ENCODE measurements at places on chromosomes 7 and 10. TPM values are rescaled to one million over a fixed set of nuclear protein-coding genes. Genes with fewer than 3 reads are reported as not detected.

GRCh38 chr7:3949242-3949640, 648.2 kb downstream of the SDK1 start:
- no peak for DNase-seq

GRCh38 chr7:151330661-151331060, 11.0 kb upstream of the NUB1 start:
- DNase-seq: no peak

- DNase-seq: no peak
Observed at GRCh38 chr7:87564296-87564963, 36.3 kb downstream of the ABCB1 start.

- no peak for DNase-seq
Observed at GRCh38 chr7:133796782-133797745, 330.1 kb upstream of the LRGUK start.

DNA sequence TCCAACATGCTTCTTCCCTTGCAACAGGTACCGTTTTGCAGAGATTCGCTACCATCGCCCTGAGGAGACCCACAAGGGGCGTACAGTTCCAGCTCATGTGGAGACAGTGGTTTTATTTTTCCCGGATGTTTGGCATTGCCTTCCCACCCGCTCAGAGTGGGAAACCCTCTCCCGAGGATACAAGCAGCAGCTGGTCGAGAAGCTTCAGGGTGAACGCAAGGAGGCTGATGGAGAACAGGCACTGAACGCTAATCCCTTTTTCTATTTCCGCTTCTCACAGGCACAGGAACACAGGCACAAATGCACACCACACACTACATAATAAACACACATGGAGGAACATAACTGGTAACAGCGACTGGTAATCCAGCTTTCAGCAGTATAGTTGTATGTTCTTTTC, 35.2 kb downstream of the CCAR1 start:
- no peak for DNase-seq

DNA sequence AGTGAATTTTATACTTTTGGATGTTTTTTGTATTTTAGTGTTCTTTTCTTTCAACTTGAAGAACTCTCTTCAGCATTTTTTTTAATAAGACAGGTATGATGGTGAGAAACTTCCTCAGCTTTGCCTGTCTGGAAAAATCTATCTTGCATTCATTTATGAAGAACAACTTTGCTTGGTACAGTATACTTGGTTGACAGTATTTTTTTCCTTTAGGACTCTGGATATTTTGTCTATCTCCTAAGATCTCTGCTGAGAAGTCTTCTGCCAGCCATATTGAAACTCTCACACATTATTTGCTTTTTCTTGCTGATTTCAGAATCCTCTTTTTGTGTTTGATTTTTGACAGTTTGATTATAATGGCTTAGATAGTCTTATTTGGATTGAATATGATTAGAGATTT, 405.0 kb upstream of the GHITM start:
- no peak for DNase-seq

DNA sequence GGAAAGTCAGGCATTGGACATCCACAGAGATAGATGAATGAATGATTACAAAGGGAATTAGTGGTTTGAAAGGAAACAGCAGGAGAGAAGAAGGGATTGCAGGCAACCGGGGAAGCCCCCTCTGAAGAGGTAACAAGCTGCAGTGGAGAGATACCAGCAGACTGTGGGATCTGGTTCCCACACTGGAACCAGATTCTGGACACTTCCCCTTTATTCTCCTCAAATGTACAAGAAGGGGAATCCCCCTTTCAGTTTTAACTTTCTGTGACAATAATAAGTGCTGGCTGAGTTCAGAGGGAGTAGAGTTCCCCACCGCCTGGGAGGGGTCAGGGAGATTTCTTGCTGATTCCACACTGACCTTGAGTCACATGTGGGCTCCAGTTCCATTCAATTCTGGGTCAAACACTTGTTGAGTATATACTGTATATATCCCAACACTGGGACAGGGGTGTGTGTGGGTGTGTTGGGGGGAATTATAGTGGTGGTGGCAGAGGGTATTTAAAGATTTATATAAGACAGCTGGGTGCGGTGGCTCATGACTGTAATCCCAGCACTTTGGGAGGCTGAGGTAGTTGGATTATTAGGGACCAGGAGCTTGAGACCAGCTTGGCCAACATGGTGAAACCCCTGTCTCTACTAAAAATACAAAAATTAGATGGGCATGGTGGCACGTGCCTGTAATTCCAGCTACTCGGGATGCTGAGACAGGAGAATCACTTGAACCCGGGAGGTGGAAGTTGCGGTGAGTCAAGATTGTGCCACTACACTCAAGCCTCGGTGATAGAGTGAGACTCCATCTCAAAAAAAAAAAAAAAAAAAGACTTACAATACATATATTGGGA, 16.5 kb upstream of the DDIT4 start:
- no peak for DNase-seq

DNA sequence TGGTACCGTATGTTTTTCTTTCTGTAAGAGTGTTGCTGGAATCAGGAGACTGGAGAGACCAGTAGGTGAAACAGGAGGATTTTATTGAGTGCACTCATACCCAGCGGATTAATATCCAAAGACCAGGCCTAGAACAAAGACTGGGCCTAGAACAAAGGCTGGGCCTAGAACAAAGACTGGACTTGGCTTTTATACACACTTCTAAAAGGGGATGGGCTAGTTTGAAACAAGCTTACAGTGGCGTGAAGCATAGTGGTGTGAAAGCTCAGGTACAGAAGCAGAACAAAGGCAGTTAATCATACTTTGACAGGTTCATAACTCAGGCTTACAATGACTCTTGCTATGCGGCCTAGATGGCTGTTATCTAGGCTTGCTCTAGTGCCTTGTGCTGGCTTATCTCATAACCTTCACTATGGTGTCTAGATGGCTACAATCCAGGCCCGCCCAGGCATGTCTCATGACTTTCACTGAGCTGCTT, 67.7 kb downstream of the TRIM24 start:
- no peak for DNase-seq

DNA sequence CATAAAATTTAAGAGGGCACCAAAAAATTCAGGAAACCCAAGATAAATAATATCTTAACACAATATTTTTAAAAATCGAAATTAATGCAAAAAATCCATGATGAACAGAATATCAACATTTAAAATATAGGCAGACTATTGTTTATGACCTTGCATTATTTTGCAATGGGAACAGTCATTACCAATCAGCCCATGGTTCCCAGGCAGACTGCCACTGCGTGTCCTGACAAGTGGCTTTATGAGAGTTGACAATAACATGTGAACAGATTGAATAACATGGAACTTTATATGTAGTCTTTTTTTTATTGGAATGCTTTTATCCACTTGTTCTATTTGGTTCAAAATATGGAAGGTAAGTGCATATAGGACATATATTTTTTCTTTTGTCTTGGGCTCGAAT, 3.1 kb upstream of the AVPI1 start:
- DNase-seq: no peak

GRCh38 chr10:18142151-18142550, 1.9 kb downstream of the CACNB2 start:
- DNase-seq: no peak

- DNase-seq: no peak
Observed at GRCh38 chr10:23432639-23433038, 6.2 kb upstream of the OTUD1 start.

- DNase-seq: no peak
Observed at GRCh38 chr7:84122582-84123360, 71.8 kb downstream of the SEMA3A start.

GRCh38 chr7:77697535-77697831, 1.2 kb downstream of the RSBN1L start:
- DNase-seq: no peak

GRCh38 chr10:853017-853416, 78.5 kb downstream of the LARP4B start:
- DNase-seq: no peak

DNA sequence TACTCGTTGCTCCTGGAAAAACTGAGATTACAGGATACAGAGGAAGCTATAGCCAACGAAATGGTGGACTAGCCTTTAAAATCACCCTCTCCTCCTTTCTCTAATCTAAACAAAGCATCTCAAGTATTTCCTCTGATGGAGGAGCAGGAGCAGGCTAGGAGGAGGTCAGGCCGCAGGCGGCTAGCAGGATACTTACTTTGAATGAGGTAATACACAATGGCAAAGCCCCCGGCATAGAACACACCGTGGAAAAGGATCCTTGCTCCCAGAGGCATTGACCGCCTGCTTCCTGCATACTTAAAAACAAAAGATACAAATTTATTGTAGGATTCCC, 64.4 kb downstream of the STK17A start:
- no peak for DNase-seq

The IL15RA gene
- 25.9 TPM for total RNA-seq

The AKR1E2 gene
- 12.1 TPM for total RNA-seq

The DENND10 gene
- 55.0 TPM for total RNA-seq

The EGFR gene
- total RNA-seq: 164 TPM

The EBLN1 gene
- not detected for total RNA-seq

The CFAP43 gene
- total RNA-seq: 3.9 TPM

The SSC4D gene
- total RNA-seq: 1.9 TPM

The SFMBT2 gene
- total RNA-seq: 3.5 TPM
